ENCODE measurements at places on chromosomes 4 and X. TPM values are rescaled to one million over a fixed set of nuclear protein-coding genes. Genes with fewer than 3 reads are reported as not detected.

IL9R gene
- not detected for total RNA-seq

GPR173 gene
- 9.2 TPM for total RNA-seq

- no peak for DNase-seq
Measured at GRCh38 chrX:119497185-119497584, 28.9 kb downstream of the SLC25A5 start.

DNA sequence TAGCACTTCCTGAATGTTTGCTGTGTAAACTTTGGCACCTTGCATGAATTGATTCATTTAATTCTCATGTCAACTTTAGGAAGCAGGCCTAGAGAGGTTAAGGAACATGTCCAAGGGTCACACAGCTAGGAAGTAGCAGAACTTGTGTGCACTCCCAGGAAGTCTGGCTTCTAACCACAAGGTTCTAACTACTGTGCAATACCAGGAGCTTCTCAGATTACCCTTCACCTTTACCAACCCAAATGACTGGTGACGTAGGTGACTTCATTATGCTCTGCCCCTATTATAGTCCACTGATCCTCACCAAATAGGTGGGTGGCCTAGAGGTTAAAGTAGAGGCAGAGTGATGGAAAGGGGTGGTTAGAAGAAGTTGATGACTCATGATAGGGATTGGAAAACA, 14.4 kb downstream of the AR start:
- no peak for DNase-seq

- no peak for DNase-seq
Measured at GRCh38 chr4:61782133-61782532, 582.0 kb downstream of the ADGRL3 start.

DNA sequence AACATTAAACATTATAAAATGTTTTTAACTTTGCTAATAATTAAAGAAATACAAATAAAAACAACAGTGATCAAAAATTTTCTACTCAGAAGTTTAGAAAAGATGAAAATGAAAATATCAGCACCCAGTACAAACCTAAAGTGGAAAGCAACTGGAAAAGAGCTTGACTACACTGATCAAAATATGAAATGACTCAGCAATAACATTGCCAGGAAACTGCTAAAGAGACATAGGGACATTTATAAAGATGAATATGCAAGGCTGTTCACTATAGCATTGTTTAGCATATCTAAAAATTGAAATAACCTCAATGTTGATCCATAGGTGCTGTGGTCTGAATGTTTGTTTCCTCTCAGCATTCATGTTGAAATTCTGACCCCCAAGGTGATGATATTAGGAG, 88.5 kb upstream of the NOCT start:
- no peak for DNase-seq

ITM2A gene
- 110 TPM for total RNA-seq

GRCh38 chr4:6967846-6968340, 58.3 kb downstream of the TBC1D14 start:
- DNase-seq: no peak

DNA sequence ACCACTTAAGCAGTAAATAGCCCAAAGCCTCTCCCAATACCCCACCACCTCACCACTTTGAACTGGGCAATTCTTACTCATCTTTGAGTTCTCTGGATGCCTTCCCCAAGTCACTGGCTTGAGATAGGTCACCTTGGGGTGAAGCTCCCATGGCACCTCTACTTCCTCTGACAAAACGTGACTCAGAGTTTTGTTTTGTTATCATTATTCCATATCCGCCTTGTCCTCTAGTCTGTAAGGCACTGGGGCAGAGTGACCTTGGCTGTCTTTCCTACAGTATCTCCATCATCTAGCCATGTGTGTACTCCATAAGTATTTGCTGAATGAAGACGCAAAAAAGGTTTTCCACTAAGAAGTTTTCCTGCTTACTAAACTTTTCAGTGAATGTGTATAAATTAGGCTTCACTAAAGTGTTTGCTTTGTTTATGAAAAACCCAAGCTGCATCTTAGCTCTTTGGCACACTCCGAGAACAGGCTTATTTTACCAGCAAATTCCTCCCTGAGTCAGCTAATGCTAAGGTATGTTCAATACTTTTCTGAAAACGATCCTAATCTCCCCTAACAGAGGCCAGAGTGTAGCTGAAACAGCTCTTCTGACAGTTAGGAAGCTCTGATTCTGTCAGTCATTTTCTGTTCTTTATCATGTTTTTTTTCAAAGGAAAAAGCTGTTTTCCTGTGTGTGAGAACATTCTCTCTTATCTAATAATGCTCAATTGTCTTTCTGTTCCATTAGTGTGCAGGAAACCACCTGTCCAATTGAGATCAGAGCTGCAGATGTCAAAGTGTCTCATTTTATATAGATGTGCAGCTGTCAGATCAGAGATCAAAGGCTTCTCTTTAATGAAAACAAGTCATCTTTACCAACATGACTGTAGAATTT, 30.2 kb upstream of the TSPAN5 start:
- no peak for DNase-seq

DNA sequence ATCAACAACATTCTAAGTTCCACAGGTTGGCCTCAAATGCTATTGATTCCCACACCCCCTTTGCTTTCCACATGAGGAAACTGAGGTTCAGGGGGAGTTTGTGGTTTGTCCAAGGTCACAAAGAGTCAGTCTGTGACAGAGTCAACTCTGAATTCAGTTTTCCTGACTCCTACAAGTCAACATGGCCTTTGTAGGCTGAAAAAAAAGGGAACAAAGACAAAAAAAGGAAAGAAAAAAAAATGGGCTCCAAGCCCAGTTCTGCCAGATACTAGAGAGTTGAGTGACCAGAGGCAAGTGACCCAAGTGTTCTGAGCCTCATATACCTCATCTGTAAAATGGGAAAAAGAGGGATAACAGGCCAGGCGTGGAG, 16.5 kb upstream of the PIM2 start:
- DNase-seq: no peak

DNA sequence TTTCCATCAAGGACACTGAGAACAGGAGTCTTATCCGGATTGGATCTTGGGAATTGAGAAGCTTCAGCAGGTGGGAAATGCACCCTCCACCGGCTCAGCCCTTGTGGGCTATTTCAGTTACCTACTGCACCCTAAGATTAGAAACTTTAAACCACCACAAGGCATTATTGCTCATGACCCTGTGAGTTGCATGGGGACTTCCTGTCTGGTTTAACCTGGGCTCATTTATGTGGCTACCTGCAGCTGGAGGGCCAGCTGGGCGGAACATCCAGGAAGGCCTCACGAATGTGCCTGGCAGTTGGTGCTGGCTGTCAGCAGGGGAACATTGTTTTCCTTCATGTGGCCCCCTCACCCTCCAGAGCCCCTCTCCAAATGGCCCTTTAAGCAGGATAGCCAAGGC, 164.1 kb downstream of the DEFB131A start:
- no peak for DNase-seq

GRCh38 chrX:105738162-105738561, 84.2 kb upstream of the NRK start:
- no peak for DNase-seq

MAGEC2 gene
- not detected for total RNA-seq

HPGDS gene
- not detected for total RNA-seq

MAGEB17 gene
- total RNA-seq: not detected

TASL gene
- 2.3 TPM for total RNA-seq

- no peak for DNase-seq
Measured at GRCh38 chr4:38921151-38921550, 53.5 kb downstream of the FAM114A1 start.

F11 gene
- total RNA-seq: not detected

PNMA6F gene
- total RNA-seq: not detected

- no peak for DNase-seq
Measured at GRCh38 chrX:19599253-19599652, 83.9 kb upstream of the MAP3K15 start.

DNA sequence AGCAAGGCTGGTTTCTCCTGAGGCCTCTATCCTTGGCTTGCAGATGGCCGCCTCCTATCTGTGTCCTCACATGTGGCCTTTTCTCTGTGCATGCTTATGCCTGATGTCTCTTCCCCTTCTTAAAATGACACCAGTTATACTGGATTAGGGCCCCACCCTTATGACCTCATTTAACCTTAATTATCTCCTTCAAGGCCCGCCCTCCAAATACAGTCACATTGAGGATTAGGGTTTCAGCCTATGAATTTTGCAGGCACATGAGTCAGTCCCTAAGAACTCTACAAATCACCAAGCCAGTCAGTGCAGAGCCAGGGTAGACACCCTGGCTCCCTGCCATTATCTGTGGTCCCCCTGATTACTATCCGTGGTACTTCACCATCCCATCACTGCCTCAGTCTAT, 51.6 kb downstream of the MAML3 start:
- DNase-seq: no peak

DNA sequence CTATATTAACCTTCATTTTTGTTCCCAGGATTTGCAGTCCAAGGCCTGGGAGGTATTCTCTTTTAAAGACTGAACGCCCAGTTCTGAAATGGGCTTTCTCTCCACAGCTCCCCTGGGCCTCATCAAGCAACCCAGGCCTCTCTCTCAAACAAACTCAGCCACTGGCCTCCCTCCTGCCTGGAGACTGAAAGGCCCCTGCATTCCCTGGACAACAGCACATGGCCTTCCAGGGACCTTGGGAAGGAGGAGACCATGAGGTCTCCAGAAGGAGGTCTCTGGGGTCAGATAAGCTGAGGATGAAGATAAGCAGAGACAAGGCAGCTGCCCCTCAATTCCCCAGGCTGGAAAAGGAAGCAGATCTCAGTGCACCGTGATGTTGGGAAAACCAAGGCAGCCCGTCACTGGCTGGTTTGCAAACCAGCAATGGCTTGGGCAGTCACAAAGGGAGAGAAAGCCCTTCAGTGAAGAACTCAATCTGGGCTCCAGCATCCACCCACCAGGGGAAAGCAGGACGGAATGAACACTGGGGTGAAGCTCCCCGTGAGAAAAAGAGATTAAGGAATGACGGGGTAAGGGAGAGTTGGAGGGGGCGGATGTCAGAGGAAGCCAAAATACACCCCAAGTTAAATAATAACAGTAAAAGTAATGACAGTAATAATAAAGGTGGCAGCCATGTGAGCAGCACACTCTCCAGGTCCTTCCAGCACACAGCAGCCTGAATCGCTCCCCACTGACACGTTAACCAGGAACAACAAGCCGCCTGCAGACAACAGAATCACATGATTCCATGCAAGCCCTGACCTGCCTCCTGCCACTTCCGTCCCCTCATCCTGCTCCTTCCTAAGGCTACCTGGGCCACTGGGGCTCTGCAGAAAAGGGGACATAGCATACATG, 22.3 kb downstream of the AMOT start:
- no peak for DNase-seq

DNA sequence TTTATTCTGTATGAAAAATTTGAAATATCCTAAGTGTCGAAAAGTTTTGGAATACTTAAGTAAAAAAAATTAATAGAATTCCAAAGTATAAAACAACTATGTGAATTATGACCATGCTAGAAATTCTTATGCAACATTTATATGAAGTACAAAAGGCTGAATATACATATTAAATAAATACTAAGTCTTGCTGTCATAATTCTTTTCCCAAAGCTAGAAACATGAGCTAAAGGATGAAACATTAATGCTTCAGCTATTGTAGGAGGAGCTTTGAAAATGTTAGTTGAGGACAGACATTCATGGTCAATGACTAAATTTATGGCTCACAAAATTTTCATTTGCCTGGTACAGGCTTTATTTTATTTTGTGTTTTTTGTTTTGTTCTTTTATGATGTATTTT, 207.3 kb downstream of the GABRB1 start:
- no peak for DNase-seq

- DNase-seq: no peak
Measured at GRCh38 chr4:152451496-152451895, 84.4 kb downstream of the FBXW7 start.

GRCh38 chrX:121008920-121009319, 23.4 kb upstream of the CT47A1 start:
- no peak for DNase-seq

DNA sequence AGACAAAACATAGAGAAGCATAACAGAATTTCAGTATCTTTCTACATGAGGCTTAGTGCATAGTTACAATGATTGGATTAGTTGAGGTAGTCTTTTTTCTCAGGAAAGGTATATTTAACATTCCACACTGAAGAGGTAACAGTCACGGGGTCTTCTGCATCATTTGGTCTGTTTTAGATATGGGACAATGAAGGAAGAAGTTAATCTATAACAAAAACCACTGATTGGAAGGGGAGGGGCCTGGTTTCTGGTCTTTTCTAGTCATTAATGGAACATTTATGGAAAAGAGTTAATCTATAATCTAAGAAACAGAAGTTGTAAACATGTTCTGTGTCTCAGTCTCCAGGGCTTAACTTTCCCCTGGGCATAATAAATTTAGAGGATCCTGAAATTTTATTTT, 37.3 kb upstream of the HPSE start:
- no peak for DNase-seq

HSFX1 gene
- total RNA-seq: not detected
